Immature natural killer cell (primary cell): ENCODE measurements at places on chromosomes 2 and 18.

DNA sequence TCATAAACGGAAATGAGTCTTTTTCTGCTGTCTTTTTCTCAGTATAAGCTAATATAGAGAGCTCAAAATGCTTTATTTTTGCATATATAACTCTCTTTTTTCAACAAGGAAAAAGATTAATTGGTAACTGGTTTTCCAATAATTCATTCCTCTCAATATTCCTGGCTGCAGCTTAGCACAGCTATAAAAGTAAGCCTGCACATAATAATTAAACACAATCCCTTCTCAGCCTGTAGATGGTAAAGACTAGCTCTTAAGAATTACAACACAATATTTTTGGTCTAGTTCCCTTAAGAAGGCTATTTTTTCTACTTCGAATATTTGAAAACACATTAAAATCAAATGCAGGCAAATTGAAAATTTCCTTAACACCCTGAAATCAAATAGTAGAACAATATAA is 258.0 kb downstream of the DOK6 start:
- no peak overlapping the region for H3K27ac ChIP-seq
- H3K27me3 ChIP-seq: no peaks in the 10 kb centered on the region
- no peak overlapping the region for H3K4me3 ChIP-seq
- no peak for DNase-seq

DNA sequence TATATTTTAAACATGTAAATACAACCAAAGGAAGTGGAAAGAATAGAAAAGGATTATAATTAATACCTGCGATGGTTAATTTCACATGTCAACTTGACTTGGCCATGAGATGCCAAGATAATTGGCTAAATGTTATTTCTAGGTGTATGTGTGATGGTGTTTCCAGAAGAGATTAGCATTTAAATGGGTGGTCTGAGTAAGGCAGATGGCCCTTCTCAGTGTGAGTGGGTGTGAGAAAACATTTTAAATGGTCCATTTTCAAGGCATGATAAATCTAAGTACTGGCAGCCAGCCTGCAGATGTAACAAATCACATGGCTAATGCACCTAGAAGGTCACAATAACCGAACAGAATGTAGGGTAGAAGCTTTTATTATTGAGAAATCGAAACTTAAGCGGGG is 99.6 kb upstream of the CDH7 start:
- no peak overlapping the region for H3K4me3 ChIP-seq
- no peak overlapping the region for H3K27ac ChIP-seq
- H3K36me3 ChIP-seq: no peaks in the 10 kb centered on the region
- no peak for DNase-seq
- H3K4me1 ChIP-seq: no peaks in the 10 kb centered on the region

GRCh38 chr2:14336759-14337382 is 295.6 kb upstream of the LRATD1 start:
- no peak for DNase-seq
- no peak overlapping the region for H3K27ac ChIP-seq
- H3K4me3 ChIP-seq: no peak overlapping the region

DNA sequence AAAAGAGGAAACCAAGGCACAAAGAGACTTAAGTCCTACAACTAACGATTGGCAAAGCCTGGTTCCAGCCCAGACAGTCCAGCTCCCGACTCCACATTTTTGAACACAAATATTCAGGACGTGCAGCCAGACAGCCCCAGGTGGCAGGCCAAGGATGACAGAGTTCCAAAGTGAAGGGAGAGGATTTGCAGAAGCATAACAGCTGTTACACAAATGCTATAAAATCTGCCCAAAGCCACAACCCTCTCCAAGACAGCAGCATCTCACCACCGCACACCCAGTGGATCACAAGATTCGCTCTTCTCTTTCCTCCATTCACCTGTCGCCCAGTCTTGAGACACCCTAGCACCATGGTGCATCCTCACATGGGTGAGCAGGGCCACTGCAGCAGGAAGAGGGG is 227.1 kb upstream of the ID2 start:
- peak overlapping the region; percentile 89 for H3K4me3 ChIP-seq
- peaks cover 4% of the 10 kb centered on the region for H3K27me3 ChIP-seq
- H3K4me1 ChIP-seq: peaks cover 95% of the 10 kb centered on the region

DNA sequence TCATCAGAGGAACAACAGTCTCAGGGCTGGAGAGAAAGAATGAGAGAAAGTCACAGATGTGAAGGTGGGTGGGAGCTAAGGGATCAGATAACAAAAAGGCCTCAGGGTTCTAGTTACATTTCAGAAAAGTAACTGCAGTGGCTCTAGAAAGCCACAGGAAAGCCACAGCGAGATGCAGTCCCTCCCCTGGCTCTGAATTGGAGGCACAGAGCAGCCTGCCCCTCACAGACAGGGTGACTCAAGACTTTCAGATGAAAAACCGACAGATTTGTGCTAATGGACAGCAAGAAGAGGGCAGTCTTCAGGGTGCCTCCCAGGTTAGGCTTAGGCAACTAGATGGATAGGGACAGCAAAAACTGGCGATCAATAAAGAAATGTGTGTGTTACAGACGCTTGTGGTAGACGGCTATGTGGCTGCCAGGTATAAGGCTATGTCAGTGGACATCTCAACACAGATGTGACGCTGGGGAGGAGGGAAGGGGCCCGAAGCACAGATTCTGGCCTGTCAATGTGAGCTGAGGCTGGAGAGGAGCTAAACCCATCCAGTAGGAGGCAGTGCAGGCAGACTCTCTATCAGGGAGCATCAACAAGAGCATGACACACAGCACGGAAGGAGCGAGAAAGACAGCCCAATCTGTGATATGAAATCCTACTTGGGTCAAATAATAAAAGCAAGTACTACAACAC is 26.2 kb downstream of the UNC50 start:
- H3K4me1 ChIP-seq: peaks cover 91% of the 10 kb centered on the region
- H3K27me3 ChIP-seq: peaks cover 17% of the 10 kb centered on the region
- H3K36me3 ChIP-seq: peaks cover 48% of the 10 kb centered on the region
- peak; percentile 68 for DNase-seq
- H3K27ac ChIP-seq: peak overlapping the region; percentile 99

GRCh38 chr2:142722569-142722968 is 154.9 kb upstream of the KYNU start:
- H3K4me1 ChIP-seq: no peaks in the 10 kb centered on the region
- no peaks in the 10 kb centered on the region for H3K36me3 ChIP-seq
- no peak for DNase-seq
- H3K4me3 ChIP-seq: no peak overlapping the region
- H3K27ac ChIP-seq: no peak overlapping the region

DNA sequence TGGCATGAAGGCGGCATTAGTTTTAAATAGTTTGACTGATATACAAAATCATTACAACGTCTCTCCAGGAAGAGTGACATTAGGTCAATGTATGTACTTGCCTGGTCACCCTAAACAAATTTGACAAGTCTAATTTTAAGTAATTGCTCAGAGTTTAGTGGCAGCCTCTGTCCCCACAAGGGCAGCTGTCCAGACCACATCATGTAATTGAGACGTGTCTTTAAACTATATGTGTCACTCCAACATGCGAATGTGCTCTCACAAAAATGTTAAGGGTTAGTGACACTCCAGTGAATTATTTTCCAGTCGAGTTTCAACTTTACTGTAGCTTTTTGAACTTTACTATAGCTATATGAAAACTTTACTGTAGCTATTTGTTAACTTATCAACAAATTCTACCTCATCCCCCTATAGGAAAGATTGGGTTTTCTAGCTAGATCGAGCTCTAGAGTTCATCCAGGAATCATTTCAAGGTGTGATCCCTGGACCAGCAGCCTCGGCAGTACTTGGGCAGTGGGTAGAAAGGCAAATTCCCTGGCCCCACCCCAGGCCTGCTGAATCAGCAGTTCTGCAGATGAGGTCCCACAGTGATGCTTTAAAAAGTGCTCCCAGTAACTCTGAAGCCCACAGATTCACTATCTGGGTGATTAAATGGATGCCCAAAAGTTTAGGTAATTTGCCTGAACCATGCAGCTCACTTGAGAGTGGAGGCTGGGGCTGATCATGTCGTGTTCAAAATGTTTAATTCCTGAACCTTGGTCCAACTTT is 66.4 kb upstream of the POU3F3 start:
- H3K36me3 ChIP-seq: no peaks in the 10 kb centered on the region
- no peaks in the 10 kb centered on the region for H3K4me1 ChIP-seq
- no peak overlapping the region for H3K4me3 ChIP-seq

- no peaks in the 10 kb centered on the region for H3K36me3 ChIP-seq
- H3K27ac ChIP-seq: no peak overlapping the region
- peaks cover 9% of the 10 kb centered on the region for H3K27me3 ChIP-seq
- no peak for DNase-seq
Measured at GRCh38 chr2:219020604-219021365, 20.5 kb downstream of the CFAP65 start.

- peaks cover 11% of the 10 kb centered on the region for H3K27me3 ChIP-seq
- no peaks in the 10 kb centered on the region for H3K4me1 ChIP-seq
- no peak overlapping the region for H3K27ac ChIP-seq
Measured at GRCh38 chr2:157296958-157297357, 28.7 kb downstream of the ERMN start.

GRCh38 chr2:238728330-238729260 is 119.3 kb upstream of the TWIST2 start:
- H3K27me3 ChIP-seq: peaks cover 5% of the 10 kb centered on the region
- no peak for DNase-seq
- no peak overlapping the region for H3K27ac ChIP-seq
- H3K4me1 ChIP-seq: peaks cover 13% of the 10 kb centered on the region
- H3K4me3 ChIP-seq: no peak overlapping the region

GRCh38 chr2:71551631-71551915 is 98.2 kb downstream of the DYSF start:
- no peaks in the 10 kb centered on the region for H3K36me3 ChIP-seq
- H3K27ac ChIP-seq: no peak overlapping the region
- no peak for DNase-seq
- H3K4me1 ChIP-seq: no peaks in the 10 kb centered on the region
- H3K27me3 ChIP-seq: peaks cover 2% of the 10 kb centered on the region

DNA sequence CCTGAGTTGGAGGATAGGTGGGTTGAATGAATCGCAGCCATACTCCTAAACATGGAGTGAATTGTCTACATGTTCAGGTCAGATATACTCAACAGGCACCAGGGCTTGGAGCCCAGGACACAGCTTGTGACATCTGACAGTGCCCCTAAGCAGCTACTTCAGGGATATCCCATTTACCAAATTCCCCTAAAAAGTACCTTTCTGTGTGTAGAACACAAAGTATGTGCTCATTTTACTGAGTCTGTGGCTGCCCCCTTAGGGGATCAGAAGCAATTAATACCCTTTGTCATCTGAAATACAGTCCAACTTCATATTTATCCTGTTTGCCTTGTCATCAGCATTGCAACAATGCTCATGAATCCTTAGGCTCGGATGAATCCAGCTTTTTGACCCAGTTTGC is 20.8 kb downstream of the TNFRSF11A start:
- H3K36me3 ChIP-seq: no peaks in the 10 kb centered on the region
- H3K4me3 ChIP-seq: no peak overlapping the region
- DNase-seq: no peak
- peaks cover 6% of the 10 kb centered on the region for H3K4me1 ChIP-seq
- H3K27me3 ChIP-seq: peaks cover 3% of the 10 kb centered on the region

- peaks cover 42% of the 10 kb centered on the region for H3K4me1 ChIP-seq
- H3K4me3 ChIP-seq: peak within 1 kb of the TSS; percentile 97
- H3K36me3 ChIP-seq: peaks cover 9% of the 10 kb centered on the region
- peak within 1 kb of the TSS; percentile 93 for H3K27ac ChIP-seq
Measured at GRCh38 chr2:201182650-201183364, at the start of gene CASP10. TSS of gene CASP10 (plus strand) at chr2:201183141. CDS start at chr2:201185778, 2,637 bp downstream.

GRCh38 chr2:174595116-174595809 is 2.3 kb downstream of the WIPF1 start:
- peak overlapping the region; percentile 93 for H3K4me3 ChIP-seq
- H3K27ac ChIP-seq: peak overlapping the region; percentile 98
- DNase-seq: peak; percentile 64
- peaks cover 69% of the 10 kb centered on the region for H3K4me1 ChIP-seq

DNA sequence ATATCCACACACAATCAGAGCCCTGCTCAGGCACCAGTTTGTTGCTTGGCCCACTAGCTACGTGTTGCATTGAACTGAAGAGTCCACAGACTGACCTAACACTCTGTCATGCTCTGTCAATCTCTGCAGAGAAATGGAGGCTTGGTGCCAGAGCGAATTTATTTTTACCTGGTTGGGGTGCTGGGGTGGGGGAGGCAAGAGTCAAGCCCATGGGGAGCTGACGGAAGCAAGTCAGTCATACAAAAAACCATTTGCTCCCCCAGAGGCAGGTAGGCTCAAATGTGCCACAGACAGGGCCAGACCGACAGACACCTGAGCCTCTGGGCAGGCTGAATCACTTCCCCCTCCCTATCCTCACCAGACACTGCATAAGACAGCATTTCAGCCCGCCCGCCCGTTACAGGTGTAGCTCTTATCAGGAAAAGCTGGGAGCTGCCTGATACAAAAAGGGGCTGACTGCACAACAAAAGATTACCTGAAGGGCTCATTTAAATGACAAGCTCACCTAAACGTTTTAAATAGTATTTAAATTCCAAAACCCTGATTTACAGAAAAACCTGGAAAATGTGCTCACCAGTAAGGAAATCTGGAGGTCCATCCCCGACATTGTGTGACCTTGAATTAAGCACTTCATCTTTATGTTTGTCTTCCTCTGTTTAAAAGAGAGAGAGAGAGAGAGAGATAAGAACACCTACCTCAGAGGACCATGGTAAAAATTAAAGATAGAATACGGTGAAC is 2.1 kb upstream of the PCBP1 start:
- peaks cover 62% of the 10 kb centered on the region for H3K4me1 ChIP-seq
- H3K36me3 ChIP-seq: peaks cover 40% of the 10 kb centered on the region
- peaks cover 42% of the 10 kb centered on the region for H3K27me3 ChIP-seq
- peak overlapping the region; percentile 99 for H3K4me3 ChIP-seq
- peak overlapping the region; percentile 100 for H3K27ac ChIP-seq
